ENCODE measurements at places on chromosomes 5 and 9. TPM values are rescaled to one million over a fixed set of nuclear protein-coding genes. Genes with fewer than 3 reads are reported as not detected.

The PCDHGA8 gene
- 0.05 TPM for total RNA-seq

The CCL28 gene
- total RNA-seq = 0.03 TPM

The FOXI1 gene
- total RNA-seq = not detected

The GPR150 gene
- 0.16 TPM for total RNA-seq

The BARHL1 gene
- total RNA-seq = not detected

The LRRC70 gene
- not detected for total RNA-seq

The SLC24A2 gene
- not detected for total RNA-seq

The GRXCR2 gene
- not detected for total RNA-seq

The PCDHGB2 gene
- total RNA-seq = not detected

The TTC23L gene
- 0.21 TPM for total RNA-seq

The FBLL1 gene
- total RNA-seq = 0.09 TPM

The TAF1L gene
- not detected for total RNA-seq

The CCL19 gene
- total RNA-seq = not detected

The SPAG8 gene
- 0.35 TPM for total RNA-seq

The ANKRD34B gene
- 0.17 TPM for total RNA-seq

The PCDHGB3 gene
- total RNA-seq = 0.21 TPM

The WDR31 gene
- 1.1 TPM for total RNA-seq

The GLRA1 gene
- total RNA-seq = not detected

The UBE2B gene
- total RNA-seq = 68.2 TPM

The CBY3 gene
- total RNA-seq = not detected

The WWC1 gene
- 86.6 TPM for total RNA-seq

The PCDHGC5 gene
- total RNA-seq = not detected

The ZNF462 gene
- 3.3 TPM for total RNA-seq

The MARCOL gene
- total RNA-seq = not detected

The IL31RA gene
- 1.3 TPM for total RNA-seq

The ALDH1B1 gene
- 48.4 TPM for total RNA-seq

The IFNA13 gene
- total RNA-seq = not detected

The HTR1A gene
- total RNA-seq = not detected

The LURAP1L gene
- 28.7 TPM for total RNA-seq

The PCDHGA10 gene
- 0.03 TPM for total RNA-seq

The HAVCR2 gene
- total RNA-seq = 0.57 TPM

The CCDC112 gene
- 6.5 TPM for total RNA-seq

The VCAN gene
- total RNA-seq = 8.9 TPM

The TTC16 gene
- 0.03 TPM for total RNA-seq

The SPATA31A3 gene
- total RNA-seq = not detected

The ADAMTSL1 gene
- 0.11 TPM for total RNA-seq

The DNAI1 gene
- total RNA-seq = 0.13 TPM
